Ammon's horn (tissue), 1 donor: ENCODE measurements at places on chromosomes 5 and 9.

GRCh38 chr5:94523018-94523417, 95.4 kb downstream of the KIAA0825 start:
- no peak for DNase-seq

DNA sequence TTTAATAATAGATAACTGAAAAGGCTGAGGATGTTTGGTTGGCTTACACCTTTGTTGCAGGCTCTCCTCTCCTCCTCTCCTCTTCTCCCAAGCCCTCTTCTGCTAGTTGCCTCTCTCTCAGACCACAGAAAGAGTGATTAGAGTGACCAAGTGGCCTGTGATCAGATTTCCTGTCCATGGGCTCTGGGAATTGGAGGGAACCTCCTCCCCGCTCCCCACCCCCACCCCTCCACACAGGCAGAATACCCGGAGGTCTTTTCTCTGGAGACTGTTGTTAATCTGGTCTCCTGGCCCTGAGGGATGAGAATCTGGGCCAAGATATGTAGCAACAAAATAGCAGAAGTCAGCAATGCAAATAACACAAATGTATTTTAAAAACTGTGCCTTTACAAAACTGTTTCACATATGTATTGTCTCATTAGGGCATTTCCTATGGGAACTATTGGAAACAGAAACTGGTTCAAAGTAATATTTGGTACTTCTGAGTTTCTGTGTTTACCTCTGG, 361.3 kb downstream of the NR2F1-AS1 start:
- no peak for DNase-seq

DNA sequence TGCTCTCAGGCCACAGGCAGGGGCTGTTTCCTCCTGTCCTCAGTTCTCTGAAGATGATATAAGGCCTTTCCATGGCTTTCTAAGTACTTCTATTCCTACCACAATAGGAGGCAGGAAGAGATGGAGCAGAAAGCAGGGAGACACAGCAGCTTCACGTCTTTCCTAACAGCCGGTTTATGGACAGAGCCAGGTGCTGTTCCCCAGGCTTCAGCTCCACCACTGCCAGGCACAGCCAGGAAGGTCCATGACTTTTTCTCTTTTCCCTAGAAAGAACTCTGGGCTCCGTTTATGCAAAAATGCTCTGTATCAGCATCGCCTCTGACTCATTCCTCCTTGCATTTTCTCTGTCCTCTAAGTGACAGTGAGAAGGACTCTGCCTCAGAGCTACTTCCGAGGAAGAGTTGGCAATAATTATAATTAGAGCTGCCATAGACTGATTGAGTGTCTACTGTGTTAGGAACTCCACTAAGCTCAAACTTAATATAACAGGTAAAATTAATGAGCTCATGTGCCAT, 478.5 kb downstream of the RASEF start:
- no peak for DNase-seq

DNA sequence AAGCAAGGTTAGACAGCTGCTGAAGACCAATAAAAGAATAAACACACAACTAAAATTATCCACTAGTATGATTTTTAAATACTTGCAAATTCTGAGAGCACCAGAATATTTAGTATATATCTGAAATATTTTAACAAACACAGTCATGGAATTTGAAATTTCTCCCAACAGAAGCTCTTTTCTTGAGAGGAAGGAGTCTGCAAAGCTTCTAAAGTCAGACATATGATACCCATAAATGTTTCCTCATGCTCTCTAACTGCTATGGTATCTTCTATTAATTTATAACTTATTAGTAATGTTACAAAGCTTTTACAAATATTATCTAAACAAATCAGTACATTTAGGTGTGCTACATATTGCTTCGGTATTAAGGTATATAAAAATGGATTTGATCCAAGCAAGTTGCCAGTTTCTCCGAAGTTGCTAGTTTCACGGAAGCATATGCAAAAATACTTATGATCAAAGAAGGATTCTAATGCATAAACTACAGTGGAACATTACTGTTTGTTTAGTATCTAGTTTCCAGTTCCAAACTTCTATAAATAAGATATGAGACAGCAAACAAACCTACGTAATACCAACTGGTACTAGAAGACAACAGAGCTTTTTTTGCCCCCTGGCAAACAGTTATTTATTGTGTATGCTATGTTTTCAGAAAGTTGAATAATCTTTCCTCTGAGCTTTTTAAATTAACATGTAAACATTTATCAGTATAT, 22.0 kb downstream of the FNIP1 start:
- no peak for DNase-seq

DNA sequence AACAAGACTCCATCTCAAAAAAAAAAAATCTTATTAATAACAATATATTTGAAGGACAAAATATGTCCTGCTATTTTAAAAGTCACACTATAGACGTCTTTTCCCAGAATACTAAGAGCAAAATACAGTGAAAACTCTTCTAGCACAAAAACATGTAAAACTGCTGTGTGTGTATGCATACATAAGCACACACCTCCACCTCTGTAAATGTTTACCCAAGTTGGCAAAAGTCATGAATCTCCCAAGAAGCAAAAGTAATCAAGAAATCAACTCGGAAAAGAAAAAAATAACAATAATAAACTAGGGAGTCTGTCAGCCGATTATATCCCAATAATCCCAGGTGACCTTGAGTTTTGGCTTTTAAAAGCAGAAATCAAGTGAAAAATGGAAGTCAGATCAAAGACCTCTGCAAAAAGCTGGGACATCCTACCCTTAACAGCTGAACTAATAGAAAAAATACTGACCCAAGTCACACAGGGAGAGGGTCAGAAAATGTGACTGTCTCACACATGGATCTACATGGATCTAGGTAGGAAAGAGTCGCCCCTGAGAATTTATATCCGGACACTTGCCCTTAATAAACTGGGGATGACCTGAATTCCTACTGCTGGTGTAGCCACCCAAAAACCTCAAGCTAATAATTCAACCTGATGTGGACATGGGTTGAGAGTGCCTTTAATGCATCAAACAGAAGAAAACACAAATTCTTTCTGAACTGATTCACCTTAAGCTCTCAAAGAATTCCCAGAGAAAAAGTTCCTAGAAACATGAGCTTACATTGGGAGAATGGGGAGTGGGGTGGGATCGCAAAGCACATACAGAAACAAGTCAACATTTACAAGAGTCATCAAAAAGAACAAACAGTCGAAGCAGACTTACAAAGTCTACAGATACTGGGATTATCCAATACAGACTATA, 29.9 kb downstream of the LPAR1 start:
- DNase-seq = no peak

DNA sequence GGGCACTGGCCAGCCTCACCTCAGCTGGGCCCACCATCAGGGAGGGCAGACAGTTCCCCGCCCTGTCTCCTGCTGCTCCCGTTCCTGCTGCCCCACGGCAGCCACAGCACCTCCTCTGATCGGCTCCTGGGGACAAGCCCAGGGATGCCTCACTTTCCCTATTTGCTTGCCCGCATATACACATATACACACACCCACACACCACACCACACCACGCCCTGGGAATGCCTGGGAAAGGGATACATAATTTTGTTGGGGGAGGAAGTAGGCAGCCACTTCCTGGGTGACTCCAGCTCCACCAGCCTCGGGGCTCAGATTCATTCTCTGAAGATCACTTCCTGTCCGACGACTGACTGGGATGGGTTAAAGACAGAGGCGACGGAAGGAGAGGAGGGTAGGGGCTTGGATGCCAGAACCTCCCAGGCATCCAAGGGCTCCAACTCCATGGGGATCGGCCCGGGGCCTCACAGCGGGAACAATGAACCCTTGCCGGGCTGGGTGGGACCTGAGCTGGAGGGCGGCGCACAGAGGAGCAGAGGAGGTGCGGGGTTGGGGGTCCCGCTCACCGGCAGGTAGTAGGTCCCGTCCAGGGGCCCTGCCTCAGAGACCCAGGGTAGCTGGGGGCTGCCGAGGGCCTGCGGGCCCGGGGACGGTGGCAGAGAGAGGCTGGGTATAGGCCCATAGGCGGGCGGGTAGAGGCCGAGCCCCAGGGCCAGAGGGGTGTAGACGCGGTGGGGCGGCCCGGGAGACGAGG, 2.0 kb upstream of the MZB1 start:
- DNase-seq = no peak

GRCh38 chr5:129069292-129069691, 25.3 kb upstream of the ISOC1 start:
- DNase-seq = no peak

DNA sequence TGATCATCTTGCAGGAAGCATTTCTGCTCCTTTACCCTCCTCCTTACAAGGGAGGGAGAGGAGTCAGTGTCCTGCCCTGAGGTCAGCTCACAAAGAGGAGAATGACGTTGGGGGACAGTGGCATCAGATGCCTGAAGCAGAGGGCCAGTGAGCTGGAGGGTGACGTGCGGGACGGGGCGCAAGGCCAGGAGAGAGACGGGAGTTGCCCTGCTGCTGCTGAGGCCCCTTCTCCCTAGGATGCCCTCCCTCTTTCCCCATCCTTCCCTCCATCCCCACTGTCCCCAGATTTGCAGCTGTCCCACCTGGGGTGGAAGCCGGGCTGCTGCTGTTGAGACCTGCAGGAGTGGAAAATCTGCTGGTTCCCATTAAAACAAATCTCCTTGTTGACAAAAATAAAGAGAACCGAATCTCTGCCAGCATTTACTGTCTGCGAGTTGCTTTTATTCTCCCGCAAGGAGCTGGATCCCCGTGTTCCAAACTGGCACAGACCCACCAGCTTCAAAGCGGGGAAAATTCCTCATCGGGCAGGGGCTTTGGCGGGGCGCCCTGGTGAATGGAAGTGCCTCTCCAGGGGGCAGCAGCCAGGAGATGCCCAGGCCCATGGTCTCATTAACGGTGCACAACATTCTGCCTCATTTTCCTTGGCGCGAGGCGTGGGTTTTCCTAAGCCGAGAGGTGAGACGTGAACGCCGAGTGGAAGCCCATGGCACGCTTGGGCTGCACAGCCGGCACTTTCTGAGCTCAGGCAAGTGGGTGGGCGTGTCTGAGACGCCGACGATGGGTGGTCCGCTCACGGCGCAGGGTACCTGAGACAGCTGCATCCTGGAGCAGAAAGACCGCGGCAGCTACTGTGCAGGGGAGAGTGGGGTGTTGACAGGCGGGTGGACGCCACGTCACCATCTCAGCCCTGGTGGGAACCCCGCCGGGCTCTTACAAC, 13.9 kb upstream of the COL5A1 start:
- DNase-seq = no peak

DNA sequence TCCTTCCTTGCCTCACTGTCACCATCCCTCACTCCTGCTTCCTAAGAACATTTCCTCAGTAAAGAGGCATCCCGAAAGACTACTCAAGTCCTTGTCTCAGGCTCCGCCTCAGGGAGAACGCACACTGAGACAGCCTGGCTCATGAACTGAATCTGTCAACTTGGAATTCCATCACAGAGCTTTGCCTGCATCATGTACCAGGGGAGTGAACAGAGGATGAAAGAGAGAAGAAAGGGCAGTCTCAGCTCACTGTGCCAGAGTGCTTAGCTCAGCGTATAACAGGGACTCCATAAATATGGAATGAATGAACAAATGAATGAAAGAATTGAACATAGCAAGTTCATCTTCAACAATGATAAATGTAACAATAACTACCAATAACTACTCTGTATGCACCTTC, 68.7 kb upstream of the SLC1A3 start:
- DNase-seq = peak; percentile 27

DNA sequence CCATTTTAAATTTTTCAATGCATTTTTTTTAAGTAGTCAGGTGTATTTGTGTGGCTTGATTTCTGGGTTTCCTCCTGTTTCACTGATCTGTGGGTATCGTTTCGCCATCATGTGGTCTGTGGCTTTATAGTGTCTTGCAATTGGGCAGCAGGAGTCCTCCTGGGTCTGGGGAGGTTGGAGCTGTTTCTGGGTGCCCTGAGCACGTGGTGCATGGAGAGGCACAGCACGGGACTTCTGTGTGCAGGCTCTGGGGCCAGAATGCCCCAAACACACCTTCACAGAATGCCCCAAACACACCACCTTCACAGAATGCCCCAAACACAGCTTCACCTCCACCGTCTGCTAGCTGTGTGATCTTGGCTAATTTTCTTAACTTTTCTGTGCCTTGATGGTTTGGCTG, 82.6 kb upstream of the COL5A1 start:
- DNase-seq = no peak

DNA sequence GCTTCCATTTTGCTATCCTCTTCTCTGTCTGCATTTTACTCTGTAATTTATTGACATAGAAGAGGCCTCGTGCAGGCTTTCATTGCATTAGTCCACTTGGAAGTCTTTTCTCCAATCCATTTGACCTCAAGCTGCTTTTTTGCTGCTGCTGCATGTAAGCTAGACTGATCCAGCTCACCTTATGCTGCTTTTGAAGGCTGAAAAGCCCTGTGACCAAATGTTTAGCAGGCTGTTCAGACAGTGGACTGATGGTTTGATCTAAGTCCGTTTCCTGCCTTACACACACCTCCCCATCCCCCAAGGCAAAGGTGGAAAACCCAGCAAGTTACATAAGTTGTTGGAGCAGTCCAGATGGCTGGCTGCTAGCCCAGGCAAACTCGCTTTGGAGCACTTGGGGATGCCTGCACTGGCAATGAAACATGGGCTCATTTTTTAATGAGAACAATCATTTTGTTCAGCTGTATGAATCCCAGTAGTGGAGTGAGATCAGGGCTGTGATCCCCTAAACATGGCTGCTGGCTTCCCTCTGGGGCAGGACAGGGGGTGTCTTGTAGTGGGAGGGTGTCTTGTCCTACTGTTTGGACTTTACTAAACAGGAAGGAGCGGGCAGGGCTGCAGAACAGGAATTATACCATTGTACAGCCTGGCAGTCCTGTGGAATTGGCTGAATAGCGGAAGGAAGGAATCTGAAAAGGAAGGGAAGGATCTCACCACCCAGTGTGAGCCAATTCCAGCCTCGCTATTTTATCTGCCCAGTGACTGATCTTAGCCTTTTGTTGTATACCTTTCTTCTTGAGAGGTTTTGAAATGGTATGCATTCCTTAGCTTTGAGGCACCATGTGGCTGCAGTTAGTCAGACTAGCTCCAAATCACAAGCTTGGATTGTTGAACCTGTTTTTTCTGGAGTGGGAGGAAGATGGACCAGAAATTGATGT, 212.0 kb downstream of the ARHGAP26 start:
- peak; percentile 86 for DNase-seq

GRCh38 chr5:34660444-34660843, 4.3 kb downstream of the RAI14 start:
- no peak for DNase-seq

DNA sequence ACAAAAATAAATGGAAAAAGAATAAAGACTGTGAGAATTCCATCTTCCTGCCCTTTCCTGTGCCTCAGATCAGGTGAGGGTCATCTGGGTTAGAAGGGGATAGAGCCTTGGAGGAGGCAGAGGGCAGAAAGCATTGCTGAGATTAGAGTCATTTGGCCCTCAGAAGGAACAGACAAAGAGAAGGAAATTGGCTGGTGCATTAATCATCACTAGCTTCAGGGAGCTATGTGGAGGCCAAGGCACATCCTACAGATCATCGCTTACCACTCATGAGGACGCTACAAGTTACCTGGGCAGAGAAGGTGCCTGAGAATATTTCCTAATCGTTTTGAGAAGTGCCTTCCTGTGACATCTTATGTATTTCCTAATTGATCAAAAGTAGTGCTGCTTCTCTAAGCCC, 74.5 kb downstream of the C7 start:
- DNase-seq = no peak

DNA sequence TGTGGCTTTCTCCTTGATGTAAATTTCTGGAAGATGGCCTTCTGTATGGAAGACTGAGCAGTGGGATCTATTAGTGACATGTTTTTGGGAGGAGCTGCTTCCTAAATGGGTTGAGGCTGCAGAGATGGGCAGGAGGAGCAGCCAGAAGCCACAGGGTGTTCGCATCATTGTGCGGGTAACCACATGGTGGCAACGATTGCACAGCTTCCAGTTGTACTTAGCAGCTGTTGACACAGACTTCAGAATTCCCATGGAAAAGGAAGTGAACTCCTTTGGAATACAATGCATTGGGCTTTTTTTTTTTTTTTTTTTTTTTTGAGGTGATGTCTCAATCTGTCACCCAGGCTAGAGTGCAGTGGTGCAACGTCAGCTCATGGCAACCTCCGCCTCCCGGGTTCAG, 297.3 kb downstream of the NR3C1 start:
- DNase-seq = peak; percentile 56
